ENCODE measurements at places on chromosomes 3 and 15.

- DNase-seq = no peak
Observed at GRCh38 chr15:94186770-94187331, 44.5 kb upstream of the MCTP2 start.

DNA sequence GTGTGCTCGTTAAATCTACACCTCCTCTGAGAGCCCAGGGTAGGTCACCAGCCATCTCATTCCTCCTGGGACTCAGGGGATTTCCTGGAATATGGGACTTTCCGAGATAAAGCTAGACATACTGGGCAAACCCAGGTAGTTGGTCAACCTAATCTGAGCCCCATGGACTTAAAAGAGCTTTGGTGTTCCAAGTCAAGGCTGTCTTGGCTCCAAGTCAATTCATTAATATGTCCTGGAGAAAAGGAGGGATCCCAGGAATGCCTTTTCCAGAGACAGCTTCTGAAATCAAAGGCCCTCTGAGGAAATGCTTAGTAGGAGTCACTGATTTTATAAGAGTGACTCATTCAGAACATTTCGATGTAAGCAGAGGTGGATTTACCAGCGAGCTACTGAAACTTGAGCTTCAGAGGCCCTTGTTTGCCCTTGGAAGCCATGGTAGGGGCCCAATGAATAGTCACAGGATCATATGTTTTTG, 137.3 kb upstream of the UBE2E1 start:
- no peak for DNase-seq

DNA sequence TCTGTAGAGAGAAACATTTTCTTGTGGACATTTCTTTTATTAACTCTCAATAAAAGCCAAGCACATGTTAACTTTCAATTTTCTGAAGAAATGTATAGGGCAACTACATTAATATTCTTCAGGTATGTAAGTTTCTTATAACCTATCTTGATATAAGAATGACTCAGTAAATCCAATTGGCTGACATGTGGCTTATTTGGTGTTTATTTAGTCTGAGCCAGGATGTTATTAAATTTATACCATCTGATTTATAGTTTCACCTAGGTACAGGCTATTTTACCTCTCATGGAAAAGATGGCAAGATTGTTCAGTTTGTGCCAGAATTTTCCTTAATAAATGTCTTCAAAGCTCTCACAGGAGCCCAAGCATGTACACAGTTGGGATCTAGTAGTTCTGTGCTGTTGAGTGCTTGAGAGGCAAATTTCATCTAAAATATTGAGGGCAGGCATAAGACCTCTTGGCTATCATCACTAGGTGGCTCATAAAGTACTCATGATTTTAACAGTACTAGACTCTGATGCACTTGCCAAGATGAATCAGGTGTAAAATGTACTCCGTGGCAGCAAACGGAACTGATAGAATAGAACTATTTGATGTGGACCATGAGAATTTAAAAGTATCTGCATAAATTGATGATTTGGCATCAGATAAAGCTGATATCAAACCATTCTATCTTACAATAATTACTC, 631.9 kb downstream of the RBMS3 start:
- DNase-seq = no peak

DNA sequence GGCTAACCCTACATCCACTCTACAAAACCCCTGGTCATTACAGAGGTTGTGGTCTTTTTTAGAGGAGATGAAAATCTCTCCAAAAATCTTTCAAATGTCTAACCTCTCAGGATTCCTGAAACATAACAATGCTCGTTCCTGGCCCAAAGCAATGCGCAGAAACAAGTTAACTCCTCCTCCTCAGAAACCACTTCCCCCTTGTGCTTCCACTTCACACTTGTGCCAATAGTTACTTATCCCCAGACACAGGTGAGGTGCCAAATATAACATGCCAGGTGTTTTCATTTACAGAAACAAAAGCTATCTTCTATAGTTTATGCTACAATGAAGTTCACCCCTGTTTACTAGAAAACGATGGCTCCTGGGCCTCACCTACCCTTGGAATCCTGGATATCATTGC, 6.2 kb downstream of the NDUFAF1 start:
- DNase-seq = no peak

GRCh38 chr3:161770484-161771386, 274.1 kb downstream of the OTOL1 start:
- no peak for DNase-seq

DNA sequence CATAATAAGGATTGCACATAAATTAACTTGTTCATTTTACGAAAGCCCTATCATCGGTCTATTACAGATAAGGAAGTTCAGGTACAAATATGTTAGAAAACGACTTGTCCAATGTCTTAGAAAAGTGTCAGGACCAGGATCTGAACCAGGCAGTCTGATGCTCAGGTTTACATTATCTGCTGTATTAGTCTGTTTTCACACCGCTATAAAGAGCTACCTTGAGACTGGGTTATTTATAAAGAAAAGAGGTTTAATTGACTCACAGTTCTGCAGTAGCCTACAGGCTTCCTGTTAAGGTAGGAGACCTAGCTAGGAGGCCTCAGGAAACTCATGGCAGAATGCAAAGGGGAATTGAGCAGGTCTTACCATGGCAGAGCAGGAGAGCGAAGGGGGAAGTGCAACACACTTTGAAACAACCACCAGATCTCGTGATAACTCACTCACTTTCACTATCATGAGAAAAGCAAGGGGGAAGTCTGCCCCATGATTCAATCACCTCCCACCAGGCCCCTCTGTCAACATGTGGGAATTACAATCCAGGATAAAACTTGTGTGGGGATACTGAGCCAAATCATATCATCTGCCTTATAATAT, 45.8 kb upstream of the GOLIM4 start:
- DNase-seq = no peak

DNA sequence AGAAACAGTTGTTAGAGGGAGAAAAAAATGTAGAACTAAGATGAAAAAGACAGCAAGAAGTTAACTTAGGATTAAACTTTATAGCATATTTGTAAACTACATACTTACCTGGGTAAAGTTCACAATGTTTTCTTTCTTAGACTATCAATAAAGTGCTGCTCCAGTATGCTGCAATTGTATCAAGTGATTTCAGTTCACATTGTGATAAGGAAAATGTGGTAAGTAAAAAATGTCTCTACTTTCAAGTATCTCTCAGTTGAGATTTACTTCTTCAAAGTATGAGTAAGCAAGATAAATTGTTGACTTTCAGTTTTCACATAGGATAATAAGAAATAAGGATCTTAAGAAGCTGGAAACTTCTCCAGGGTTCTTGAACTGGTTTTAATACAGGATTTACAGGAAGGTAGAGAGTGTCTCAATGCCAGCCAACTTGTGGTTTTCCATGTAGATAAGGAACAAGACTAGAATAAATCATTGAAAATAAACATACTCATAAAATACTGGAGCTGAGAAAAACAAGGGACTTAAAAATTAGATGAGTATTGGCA, 528.8 kb downstream of the UNC13C start:
- DNase-seq = no peak

- no peak for DNase-seq
Observed at GRCh38 chr3:186255703-186256331, 106.2 kb downstream of the DGKG start.

- no peak for DNase-seq
Observed at GRCh38 chr3:146550070-146550615, 5.7 kb upstream of the PLSCR1 start.

DNA sequence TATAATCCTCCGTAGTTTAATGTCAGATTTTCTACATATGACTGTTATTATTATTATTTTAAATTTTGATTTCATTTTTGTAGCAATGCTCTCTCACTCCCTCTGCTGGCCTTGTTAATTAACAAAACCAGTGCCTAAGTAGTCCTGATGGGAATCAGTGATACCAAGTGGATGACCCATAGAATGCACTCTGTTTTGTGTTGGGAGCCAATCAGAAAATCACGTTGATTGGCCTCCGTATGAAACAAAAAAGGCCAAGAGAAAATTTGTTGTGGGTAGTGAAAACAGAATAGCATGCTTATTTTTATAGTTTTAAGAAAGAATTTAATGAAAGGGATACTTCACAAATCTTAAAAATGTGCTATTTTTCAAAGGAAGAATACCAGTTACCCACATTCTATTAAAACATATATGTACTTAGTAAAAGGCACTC, 34.4 kb upstream of the MEIS2 start:
- DNase-seq = peak; percentile 9

DNA sequence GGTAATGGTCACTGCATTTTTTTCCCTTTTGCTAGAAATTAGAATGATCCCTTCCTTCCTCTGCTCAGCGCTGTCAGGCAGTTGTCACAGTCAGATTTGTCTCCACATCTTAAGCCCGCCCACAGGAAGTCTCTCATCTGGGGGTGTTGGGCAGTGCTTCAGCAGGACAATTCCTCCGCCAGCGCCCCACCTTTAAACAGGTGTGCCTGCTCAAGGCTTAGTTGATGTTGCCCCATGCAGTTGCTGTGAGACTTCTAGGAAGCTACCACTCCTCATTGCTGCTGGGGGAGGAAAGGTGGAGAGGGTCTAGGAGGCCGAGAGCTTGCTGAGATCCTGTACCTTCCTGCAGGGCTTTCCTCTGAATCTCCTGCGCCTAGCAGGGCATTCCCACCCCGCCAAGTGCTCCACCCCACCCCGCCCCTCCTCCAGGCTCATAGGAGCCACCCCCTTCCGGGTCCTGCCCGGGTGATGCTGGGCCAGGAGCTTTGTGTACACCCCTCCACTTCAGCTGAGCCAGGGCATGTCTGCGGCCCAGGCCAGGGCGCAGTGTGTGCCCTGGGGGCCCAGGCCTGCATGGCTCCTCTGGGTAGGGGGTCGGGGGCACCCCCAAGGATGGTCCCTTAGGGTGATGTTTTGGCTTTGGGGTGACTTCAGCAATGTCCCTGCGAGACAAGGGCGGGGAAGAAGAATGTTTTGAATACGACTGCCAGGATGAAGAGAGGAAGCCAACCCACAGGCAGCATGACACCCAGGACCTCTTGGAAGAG, 68.7 kb downstream of the TRAK1 start:
- peak; percentile 40 for DNase-seq

- no peak for DNase-seq
Observed at GRCh38 chr3:175346573-175347356, 487.6 kb downstream of the NAALADL2 start.

GRCh38 chr3:195020921-195021320, 250.0 kb downstream of the XXYLT1 start:
- DNase-seq = no peak
